ENCODE measurements at places on chromosomes 7 and 10.

DNA sequence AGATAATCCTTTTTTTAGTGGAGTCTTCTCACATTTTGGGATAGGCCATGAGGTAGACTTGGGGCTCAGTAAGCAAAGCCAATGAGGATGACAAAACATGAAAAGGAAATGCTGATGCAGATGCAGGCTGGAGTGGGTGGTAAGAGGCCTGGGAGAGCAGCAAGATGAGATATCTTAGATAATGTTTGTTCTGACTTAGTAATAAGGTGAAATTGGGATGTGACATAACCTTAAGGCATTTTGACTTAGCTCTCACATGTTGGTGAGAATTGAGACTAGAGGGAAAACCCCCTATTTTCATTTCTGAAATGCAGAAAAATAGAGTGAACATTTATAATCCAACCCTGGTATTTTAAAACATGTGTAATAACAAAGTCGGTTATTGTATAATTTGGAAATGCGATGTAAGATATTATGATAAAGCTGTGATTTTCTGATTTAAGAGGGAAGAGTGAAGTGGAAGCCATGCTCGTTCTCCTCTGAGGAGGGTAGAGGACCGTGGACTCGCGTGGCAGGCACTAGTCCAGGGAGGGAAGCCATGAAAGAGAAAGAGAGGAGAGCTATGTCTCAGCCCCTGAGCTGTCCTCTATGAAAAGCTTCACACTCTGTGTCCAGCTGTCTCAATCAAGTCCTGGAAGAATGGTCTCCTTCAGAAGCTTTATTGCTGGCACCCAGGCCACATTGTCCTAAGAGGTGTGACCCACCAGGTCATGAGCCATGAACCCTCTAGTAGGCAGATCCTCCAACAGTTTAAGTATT lies 57.3 kb downstream of the ST7 start:
- no peak for DNase-seq

- no peak for DNase-seq
These were observed 20.8 kb downstream of the KIFBP start for GRCh38 chr10:69009360-69009759.

DNA sequence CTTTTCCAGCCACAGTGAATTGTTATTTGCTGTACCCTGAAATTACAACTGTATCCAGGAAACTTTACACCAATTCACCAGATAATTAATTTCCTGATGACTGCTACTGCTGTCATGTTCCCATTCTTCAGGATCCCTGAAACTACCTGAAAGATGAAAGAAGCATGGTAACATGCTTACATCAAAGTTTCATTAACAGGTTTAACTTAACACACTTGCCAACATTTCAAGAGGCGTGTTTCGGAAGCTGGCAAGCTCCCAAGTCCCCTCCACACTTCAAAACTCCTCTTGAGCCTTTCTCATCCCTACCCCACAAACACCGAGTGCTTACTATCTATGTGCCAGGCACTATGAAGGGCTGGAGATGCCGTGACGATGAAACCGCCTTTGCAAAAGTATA lies 88.6 kb downstream of the MPP7 start:
- no peak for DNase-seq

DNA sequence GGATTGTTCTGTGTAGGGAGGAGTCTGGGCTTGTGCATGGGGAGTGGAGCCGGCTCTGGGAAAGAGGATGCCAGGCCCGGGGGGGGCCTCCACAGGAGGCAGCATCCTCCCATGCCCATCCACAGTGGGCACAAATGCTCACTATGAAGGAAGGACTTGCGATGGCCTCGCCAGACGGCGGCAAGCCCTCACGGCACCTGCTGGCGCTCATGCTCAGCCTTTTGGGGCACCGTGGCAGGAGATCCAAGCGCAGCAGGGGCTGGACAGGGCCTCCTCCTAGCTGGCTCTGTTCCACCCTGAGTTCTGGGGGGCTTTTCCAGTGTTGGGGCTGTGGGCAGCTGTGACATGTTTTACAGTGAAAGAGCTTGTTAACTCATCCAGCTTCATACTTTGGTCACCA lies 15.2 kb downstream of the MDH2 start:
- no peak for DNase-seq

DNA sequence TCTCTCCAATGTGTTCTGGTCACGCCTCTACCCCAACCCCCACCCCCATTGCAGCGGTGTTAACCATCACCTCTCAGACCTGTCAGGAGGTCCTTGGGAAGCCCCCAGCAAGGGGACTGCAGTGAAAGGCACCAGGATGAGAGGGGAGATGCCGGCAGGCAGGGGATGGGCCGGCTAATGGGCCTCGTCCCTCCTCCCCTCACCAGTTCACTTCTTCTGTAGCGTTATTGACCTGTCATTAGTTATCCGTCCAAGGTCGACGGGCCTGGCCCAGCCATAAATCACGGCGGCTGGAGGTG lies 18.8 kb downstream of the POLL start:
- DNase-seq, result no peak

DNA sequence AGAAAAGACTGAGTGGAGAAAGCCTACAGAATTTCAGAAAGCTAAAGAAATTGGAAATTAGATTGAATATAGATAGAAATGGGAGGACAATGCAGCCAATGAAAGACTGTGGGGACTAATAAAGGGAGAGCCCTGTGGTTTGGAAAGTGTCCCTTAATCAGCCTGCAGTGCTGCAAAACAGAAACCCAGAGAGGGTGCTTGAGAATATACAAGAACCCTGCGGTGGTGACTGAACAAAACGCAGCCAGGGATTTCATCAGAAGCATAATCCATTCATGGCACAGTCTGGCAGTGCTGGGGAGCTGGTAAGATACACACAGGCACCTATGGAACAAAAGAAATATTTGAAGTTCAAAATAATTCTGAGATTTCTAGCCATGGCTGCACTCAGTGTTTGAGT lies 19.1 kb downstream of the CEP41 start:
- no peak for DNase-seq

DNA sequence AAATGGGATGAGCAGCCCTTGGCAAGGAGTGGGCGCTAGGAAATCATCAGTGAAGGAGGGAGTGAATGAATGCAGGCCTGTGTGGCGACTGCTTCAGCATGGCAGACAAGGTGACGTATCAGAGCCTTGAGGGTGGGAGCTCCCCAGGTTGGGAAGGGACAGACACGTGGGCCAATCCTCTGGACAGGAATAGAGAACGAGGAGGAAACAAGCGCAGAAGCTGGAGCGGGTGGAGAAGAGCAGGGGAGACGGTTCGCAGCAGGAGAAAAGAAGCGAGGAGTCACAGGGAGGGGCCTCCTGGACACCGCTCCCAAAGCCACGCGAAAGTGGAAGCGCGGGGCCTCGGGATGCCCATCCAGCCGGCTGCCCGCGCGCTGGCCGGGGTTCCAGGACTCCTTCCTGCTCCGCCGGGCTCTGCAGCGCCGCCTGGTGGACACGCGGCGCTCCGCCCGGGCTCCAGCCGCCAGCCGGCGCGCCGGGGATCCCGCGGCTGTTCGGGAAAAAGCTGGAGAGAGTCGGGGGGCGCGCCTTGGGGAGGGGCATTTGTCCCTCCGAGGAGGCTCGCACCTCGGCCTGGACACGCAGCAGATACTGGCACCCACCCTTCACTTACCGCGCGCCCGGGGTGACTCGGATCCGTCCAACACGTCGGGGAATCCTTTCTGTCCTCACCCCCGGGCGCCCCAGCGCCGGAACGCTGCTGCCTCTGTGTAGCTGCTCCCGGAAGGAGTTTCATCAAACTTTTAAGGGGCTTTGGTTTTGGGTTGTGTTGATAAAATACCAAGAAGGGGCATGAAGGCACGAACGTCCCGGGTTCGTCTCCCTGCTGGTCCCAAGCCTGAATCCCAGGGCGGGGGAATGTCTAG lies 6.3 kb downstream of the ZNF503 start:
- no peak for DNase-seq

GRCh38 chr7:115229401-115230105 lies 307.7 kb downstream of the MDFIC start:
- no peak for DNase-seq

- no peak for DNase-seq
These were observed 75.1 kb downstream of the MAD1L1 start for GRCh38 chr7:2157473-2158279.

DNA sequence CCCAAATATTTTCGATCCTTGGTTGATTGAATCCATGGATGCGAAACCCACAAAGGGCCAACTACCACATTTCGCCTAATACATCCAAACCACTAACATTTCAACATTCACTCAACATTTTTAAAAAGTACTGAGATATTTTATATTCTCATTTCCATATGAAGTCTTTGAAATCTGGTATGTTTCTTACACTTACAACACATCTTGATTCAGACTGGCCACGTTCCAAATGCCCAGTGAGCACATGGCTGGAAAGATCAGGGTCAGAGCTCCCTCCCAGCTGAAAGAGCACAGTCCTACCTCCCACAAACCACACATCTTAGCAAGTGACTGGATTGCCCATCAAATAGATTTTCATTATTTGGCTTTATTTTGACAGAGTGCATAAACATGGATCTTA lies 18.9 kb downstream of the NCAPG2 start:
- no peak for DNase-seq

GRCh38 chr7:105305633-105306032 lies 83.1 kb downstream of the SRPK2 start:
- no peak for DNase-seq

DNA sequence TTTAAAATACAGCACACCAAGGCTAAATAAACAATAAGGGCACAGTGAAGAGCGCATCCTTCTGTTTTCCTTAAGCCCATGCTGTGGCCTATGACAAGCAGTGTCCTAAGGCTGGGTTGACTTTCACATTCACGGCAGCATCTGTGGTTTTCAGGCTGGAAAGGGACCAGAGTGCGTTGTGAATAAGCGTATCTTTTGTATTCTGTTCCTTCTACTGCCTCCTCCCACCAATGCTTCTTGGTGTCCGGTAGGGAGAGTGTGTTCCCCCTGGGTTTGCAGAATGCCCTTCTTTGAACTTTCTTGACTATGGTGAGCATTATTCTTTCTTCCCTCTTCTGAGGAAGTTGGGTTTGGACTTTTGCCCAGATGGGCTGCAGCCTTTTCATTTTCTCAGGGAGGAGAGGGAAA lies 73.6 kb downstream of the ABCA13 start:
- no peak for DNase-seq

DNA sequence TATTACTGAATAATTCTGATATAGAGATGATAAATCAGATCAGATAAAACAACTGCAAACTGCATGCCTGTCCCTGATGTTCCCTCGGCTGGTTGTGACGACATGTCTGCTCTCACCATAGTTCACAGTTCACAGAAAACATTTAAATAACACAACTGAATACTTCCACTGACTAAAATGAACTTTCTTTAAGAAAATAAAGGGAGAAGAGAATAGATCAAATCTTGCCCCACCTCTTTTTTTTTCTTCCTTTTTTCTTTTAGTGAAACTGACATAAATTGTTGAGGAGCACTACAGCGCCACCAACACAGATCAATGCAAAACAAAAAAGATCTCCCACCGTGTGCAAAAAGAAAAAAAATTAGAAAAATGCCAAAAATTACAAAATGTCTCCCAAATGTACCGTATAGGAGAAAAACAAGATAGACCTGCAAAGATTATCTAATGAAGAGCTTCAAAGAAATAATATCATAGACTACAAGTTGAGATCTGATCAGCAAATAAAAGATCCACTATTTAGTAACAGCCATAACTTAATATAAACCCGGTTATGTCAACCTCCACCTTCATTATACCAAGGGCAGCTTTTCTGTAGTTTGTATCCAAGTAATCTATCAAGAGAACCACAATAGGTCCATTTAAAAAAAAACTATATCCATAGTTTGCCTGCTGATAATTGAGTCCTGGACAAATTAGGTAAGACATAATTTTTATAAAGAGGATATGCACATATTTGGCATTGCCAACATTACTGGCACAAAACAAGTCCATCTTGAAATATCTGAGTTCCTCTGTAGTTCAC lies 30.7 kb upstream of the EPC1 start:
- DNase-seq, result no peak

- peak; percentile 24 for DNase-seq
These were observed 86.5 kb downstream of the ARID5B start for GRCh38 chr10:61987951-61988379.

DNA sequence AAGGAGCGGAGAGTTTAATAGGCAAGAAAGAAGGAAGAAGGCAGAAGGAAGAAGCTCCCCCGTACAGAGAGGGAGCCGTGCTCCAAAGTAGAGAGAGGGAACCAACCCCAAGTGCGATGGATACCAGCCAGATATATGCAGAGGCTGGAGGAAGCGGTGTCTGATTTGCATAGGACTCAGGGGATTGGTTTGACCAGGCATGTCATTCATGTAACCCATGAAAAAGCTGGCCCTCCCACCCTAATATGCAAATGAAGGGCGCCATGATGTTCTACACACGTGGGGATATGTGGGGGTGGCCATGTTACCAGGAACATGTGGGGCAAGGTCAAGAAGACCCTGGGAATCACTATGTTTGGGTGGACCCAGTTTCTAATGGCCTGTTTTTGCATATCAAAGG lies 40.6 kb upstream of the FAM3C start:
- DNase-seq, result no peak

DNA sequence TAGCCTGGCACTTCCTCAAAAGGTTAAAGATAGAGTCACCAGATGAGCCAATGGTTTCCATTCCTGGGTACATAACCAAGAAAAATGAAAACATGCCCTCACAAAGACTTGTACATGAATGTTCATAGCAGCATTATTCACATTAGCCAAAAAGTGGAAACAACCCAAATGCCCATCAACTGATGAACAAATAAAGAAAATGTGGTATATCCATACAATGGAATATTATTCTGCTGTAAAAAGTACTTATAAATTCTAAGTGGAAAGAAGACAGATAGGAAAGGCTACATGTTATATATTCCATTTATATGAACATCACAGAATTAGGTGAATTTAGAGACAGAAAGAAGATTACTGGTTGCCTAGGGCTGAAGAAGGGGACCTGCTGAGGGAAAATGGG lies 10.7 kb upstream of the SLC16A9 start:
- DNase-seq, result no peak

- no peak for DNase-seq
These were observed 111.3 kb upstream of the DNAJB12 start for GRCh38 chr10:72466018-72466417.

DNA sequence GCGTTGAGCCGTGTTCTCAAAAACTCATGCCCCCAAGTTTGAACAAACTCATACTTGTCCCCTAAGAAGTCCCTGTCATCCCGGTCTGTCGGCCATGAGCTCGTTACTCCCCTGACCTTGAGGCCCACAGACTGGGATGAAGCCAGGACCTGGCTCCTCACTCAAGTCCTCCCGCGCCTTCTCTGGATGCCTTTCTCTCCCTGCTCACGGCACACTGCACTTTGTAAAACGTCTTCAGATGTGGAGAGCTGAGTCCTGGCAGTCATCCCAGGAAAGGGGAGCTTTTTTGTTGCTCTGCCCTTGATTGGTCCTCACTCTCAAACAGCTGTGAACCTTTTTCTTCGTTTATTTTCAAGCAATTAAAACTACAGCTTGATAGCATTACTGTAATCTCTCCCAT lies 110.8 kb downstream of the JAZF1 start:
- DNase-seq, result no peak

DNA sequence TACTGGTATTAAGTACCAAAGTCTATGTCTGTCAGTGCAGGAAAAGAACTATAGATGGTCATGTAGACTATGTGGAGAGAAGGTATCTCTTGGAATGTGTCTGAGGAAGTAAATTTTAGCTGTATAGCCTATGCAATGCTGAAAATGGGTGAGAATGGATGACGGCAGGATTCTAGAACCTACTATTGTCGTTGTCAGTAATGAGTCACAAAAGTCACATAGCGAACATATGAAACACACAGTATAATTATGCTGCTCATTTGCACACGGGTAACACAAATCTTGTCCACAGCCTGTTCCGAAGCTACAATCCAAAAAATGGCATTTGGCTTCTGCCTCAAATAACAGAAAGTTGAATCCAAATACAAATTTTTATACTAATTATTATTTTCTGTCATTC lies 33.6 kb upstream of the KMT2E start:
- DNase-seq, result no peak

- no peak for DNase-seq
These were observed 231.0 kb upstream of the PRSS58 start for GRCh38 chr7:142488842-142489241.

Measured in stimulated activated CD4-positive, alpha-beta T cell treated with anti-CD3 and anti-CD28 coated beads, Interleukin-1b, Interleukin-23, amount 100 ng/mL, for 4 hours (primary cell).